ENCODE measurements at places on chromosomes 16 and 17.

- DNase-seq, result peak; percentile 46
Observed at GRCh38 chr16:27367461-27368357, 34.3 kb upstream of the IL21R start.

DNA sequence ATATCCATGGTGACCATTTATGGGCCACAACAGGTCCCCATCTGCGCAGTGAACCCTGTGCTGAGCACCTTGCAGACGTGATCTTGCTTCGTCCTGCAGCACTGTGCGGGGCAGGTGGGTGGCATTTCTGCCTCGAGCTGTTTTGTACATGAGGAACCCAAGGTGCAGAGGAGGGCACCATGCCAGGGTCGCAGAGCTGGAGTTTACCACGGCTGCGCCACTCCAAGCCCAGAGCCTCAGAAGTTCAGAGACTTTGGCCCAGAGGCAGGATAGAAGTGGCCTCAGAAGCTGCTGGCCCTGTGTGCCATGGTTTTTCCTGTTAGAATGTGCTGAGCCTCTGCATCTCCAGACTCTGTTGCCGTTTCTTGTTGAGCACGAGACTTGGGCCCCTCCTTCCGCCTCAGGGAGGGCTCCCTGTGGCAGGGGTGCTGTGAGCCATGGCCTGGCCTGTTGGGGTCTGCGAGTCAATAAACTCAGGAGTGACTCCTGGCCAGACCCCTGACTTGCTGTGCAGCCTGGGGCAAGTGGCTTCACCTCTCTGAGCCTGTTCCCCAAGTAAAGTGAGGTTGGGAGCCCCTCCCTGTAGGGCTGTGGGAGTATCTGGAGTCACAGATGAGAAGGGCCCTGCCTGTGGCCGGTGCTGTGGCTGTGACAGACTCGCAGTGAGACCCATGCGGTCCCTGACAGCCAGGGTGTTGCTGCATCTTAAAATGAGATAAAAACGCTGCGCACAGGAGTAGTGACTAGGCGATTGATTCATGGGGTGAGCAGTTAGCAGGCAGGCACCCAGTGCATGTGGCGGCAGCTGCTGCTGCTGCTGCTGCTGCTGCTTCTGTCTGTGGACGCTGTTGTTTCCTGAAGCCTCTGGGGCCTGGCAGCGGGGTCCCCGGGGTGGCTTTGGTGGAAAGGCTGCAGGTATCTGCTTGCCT is 11.8 kb downstream of the MAP2K3 start:
- DNase-seq, result no peak

GRCh38 chr17:42329025-42329976 is 41.0 kb downstream of the STAT5A start:
- peak; percentile 78 for DNase-seq

DNA sequence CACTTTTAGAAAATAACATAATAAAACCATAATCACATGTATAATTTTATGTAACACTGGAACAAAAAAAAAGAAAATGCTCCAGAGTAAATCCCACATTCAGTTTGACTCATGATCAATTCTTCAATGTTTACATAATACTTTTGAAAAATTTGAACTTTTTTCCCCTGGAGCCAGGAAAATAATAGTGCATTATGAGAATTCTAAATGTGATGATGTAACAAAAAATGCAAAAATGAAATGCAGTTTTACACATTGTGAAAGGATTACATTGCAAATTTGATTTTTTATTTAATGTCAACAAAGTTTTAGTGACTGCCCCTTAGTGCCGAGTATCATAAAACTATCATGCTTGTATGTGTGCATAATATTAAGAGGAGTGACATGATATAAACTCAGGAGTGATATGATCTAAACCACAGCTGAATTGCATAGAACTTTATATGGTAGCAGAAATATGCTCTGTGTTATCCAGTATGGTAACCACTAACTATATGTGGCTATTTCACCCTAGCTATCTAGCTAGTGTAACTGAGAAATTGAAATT is 238.2 kb downstream of the CDH8 start:
- DNase-seq, result no peak

- DNase-seq, result no peak
Observed at GRCh38 chr16:77250400-77250799, 51.2 kb downstream of the SYCE1L start.

Data from HFFc6 (cell line).